ENCODE measurements at places on chromosomes 6 and 20.

- no peak for DNase-seq
Observed at GRCh38 chr6:47336334-47336733, 26.6 kb upstream of the TNFRSF21 start.

DNA sequence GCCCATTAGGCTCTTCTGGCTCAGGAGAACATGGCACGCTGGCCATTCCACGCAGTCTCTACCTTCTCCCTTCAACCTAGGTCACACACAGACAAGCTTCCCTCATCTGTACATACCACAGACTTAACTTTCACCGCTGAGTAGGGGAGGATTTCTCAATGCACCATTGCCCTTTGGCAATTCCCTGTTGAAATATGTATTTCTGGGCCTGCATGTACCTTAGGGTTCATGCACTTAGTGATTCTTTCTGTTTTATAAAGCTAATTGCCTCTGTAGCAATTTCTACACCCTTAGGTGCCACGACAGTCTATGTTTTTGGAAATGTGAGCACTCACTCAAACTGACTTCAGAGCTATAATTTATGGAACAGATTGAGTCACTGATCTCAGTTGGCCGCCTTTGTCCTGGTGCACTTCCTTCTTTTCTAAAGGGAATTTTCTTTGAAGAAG, 253.8 kb upstream of the PRDM1 start:
- DNase-seq: no peak

DNA sequence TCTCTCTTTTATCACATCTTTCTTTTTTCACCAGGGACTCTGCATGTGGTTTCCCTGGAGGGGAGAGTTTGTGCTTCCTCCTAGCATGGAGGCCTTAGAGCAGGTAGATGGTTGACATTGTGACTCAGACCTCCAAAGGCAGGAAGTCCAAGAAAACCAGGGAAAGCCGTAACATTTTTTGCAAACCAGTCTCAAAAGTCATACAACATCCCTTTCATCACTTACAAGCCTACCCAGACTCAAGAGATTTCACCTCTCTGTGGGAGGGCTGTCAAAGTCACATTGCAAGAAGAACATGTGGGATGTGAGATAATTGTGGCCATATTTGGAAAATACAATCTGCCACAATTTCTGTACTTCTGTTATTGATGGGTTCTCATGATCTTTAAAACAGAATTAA, 46.2 kb downstream of the SNRNP48 start:
- DNase-seq: no peak

- no peak for DNase-seq
Observed at GRCh38 chr20:49823152-49823847, 10.7 kb downstream of the SLC9A8 start.

GRCh38 chr20:8642247-8642646, 426.6 kb upstream of the PLCB4 start:
- DNase-seq: no peak

DNA sequence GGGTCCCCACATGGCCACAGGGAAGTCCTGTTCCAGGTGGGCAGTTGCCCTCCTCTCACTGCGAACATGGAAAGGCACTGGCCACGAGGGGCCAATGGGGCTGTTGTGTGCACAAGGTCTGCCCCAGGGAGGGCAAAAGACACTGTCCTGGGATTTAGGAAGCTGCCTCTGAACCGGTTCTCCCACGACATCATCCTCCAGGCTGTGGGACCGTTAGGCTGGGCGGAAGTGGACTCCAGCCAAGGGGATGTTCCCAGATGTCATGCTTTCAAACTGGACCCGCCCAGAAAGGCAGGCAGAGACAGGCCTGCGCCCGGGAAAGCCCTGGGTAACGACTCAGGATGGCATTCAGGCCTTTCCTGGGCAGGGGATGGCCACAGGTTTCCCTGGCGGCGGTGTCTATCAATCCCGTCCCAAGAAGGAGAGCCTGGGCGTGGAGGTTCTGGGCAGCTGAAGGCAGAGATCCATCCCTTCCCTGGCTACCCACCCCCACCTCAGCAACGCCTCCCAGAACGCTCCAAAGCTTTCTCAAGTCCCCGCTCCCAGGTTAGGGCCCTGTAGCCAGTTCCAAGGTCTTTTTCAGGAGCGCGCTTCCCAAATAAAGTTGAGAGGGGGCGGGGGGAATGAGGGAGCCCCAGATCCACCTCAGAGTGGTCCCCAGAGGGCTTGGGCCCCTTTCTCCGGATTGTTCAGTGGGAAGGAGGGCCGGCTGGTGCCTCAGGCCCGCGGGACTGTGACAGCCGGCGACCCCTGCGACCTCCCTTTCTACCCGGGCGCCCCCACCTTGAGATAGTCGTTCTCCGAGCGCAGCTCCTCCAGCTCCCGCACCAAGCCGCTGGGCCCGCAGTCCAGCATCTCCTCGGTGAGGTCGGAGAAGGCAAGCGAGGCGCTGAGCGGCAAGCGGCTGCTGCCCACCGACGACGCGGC, 13.8 kb upstream of the TLDC2 start:
- no peak for DNase-seq

- DNase-seq: no peak
Observed at GRCh38 chr6:142367501-142368018, 65.8 kb downstream of the ADGRG6 start.

- no peak for DNase-seq
Observed at GRCh38 chr6:148346681-148347440, 4.2 kb downstream of the SASH1 start.

DNA sequence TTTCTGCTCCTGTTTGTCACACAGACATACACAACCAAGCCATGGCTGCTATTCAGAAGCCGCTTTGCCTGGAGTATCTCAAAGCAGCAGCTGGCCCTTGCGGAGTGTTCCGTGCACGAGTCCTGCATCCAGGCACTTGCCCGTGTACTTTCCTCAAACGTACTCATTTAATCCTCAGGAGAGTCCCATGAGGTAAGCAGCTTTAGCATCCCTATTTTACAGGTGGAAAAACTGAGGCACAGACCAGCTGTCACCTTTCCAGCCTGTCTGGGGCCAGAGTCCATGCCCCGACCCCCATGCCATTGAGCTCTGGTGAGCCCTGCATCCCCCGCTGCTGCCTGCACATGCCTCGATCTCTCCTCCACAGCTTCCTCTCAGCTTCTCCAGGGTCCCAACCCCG, 130.0 kb downstream of the ERMARD start:
- DNase-seq: no peak

GRCh38 chr20:32421290-32421689, 63.2 kb downstream of the ASXL1 start:
- no peak for DNase-seq

All from germinal center (tissue), 1 donor.